Right lobe of liver (tissue), 6 donors: ENCODE measurements at places on chromosomes 16 and 17. TPM values are rescaled to one million over a fixed set of nuclear protein-coding genes. Genes with fewer than 3 reads are reported as not detected.

Gene ITPRIPL2
- 20.4 TPM for total RNA-seq

DNA sequence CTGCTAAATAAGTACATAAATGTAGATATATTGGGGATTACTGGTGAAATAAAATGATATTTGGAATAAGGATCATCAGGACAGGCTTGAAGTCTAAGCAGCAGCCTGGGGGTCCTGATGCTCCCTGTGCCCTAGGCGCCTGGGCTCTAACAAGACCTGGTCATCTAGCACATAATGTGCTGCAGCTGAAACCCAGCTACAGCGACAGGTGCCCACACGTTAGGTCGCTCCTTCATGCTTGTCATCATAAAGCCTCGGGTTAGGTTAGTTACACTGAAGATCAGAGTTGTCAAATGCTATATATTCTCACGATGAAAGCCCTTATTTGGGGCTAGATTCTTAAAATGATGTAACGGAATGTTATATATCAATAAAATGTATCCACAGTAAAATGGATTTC, 11.5 kb downstream of the NARF start:
- H3K36me3 ChIP-seq, result peaks cover 67% of the 10 kb centered on the region
- no peak overlapping the region for H3K27ac ChIP-seq
- H3K4me3 ChIP-seq, result no peak overlapping the region
- no peak for DNase-seq

Gene ZNF830
- 6.1 TPM for total RNA-seq

DNA sequence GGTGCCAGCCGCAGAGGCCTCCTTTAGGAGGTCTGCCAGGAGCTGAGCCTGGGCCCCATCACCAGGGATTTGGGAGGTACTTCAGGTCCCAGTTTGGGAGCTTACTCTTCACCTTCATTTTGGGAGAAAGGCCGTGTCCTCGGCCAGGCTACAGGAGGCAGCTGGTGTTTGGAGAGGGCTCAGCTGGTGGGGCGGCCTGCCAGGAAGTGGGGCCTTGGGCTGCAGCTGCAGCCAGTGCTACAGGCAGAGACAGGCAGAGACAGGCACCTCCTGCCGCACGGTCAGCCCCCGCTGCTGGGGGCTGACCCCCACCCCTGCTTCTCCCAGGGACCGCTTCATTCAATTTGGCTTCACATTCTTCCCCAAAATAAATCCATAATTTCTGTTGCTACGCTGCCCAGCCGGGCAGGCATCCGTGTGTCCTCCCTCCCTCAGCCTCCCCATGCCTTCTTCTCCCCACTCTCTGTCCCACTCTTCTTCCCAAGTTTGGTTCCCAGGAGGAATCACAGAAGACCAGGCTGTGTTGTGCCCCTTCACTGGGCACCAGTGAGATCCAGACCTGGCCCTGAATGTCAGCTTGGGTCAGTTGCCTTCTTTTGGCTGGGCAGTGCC, 6.1 kb downstream of the TMEM235 start:
- H3K4me1 ChIP-seq, result no peaks in the 10 kb centered on the region
- no peaks in the 10 kb centered on the region for H3K36me3 ChIP-seq
- H3K27ac ChIP-seq, result no peak overlapping the region
- no peak for DNase-seq

Gene KCNAB3
- total RNA-seq, result 2.9 TPM

DNA sequence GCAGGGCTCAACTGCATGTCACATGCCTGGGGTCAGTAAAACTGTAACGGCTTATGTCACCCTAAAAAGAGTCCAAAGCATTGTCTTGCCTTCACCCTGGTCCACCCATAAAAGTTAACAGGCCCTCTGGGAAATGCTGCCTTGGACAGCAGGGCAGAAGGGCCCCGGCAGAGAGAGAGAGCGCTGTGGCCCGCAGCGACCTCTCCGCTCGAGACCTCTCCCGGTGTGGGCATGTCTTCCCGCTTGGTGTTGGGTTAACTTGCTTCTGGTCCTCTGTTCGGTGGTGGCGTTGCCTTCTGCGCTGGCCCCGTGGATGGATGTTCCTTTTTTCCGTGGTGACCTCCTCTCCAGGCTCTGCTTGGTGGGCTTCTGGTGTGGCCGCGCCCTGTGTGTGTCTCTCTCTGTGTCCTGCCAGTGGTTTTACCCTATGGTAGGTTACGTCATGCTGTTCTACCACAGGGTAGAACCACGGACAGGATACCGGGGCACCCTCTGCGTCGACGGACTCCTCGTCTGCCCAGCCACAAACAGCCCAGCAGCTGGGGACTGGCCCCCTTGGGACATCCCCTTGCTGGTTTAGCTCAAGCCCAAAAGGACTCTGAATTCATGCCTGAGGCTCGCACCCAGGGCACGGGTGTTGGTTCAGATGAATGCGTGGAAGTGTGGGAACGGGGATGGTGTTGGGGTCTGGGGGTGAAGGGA, 18.3 kb upstream of the CLEC18A start:
- no peak overlapping the region for H3K4me3 ChIP-seq
- no peaks in the 10 kb centered on the region for H3K4me1 ChIP-seq
- DNase-seq, result no peak
- H3K27ac ChIP-seq, result no peak overlapping the region
- H3K27me3 ChIP-seq, result no peaks in the 10 kb centered on the region
- peaks cover 9% of the 10 kb centered on the region for H3K36me3 ChIP-seq

GRCh38 chr16:22356930-22357634, 17.3 kb downstream of the CDR2 start:
- DNase-seq, result no peak
- no peaks in the 10 kb centered on the region for H3K36me3 ChIP-seq
- H3K27me3 ChIP-seq, result no peaks in the 10 kb centered on the region
- H3K27ac ChIP-seq, result no peak overlapping the region

- no peaks in the 10 kb centered on the region for H3K27me3 ChIP-seq
- H3K27ac ChIP-seq, result peak overlapping the region; percentile 22
- peak overlapping the region; percentile 15 for H3K4me3 ChIP-seq
- no peaks in the 10 kb centered on the region for H3K36me3 ChIP-seq
- peak; percentile 88 for DNase-seq
These were observed 123.1 kb upstream of the MAF start for GRCh38 chr16:79723583-79724168.

DNA sequence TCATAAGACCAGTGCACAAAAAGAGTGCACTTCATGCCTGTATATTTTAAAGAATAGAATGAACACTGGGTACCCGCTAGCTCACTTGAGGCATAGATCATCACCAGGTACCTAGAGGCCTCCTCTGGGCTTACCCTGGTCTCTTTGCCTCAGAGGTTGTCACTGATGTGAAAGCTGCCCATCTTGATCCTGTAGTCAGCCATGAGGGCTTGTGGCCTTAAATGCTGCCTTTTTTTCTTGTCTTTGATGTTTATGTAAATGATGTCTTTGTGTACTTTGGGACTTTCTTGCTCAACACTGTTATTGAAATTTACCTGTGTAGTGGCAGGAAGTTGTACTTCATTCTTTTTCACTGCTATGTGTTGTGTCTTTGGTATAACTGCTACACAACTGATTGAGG, 26.8 kb upstream of the SLC5A10 start:
- DNase-seq, result no peak
- H3K27me3 ChIP-seq, result no peaks in the 10 kb centered on the region
- H3K27ac ChIP-seq, result no peak overlapping the region
- H3K4me1 ChIP-seq, result peaks cover 17% of the 10 kb centered on the region
